ENCODE measurements at places on chromosomes 5 and 9. TPM values are rescaled to one million over a fixed set of nuclear protein-coding genes. Genes with fewer than 3 reads are reported as not detected.

Gene JMY
- 2.5 TPM for polyA plus RNA-seq

Gene SHB
- polyA plus RNA-seq = 4.4 TPM

Gene PPP1R2B
- 0.03 TPM for polyA plus RNA-seq

Gene BTNL3
- 0.09 TPM for polyA plus RNA-seq

Gene FOXD4L4
- polyA plus RNA-seq = 0.02 TPM

Gene CCDC112
- 3.7 TPM for polyA plus RNA-seq

Gene SAXO1
- 0.02 TPM for polyA plus RNA-seq

Gene FAM151B
- 0.35 TPM for polyA plus RNA-seq

Gene IRX4
- polyA plus RNA-seq = not detected

Gene FABP6
- polyA plus RNA-seq = not detected

- no peak for DNase-seq
Observed at GRCh38 chr5:138179277-138179857, 455 bp downstream of the KIF20A start.

DNA sequence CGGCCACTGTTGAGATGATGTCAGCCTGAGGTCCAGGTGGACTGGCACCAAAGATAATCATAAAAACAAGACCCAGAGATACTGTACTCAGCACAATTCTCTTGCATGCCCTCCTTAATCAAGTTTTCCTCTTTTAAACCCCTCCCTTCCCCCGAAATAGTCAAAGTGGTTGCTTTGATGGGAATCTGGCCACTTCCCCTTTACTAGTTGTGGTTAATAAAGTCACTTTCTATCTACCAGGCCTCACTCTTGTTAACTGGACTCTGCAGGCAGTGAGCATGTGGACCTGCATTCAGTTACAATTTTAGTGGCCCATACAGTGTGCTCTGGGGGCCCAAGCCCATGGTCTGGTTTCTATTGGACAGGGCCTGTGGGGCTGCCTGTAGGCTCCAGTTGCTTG, 17.5 kb downstream of the FBP2 start:
- DNase-seq = no peak

- DNase-seq = no peak
Observed at GRCh38 chr9:16637911-16638310, 232.6 kb downstream of the BNC2 start.

DNA sequence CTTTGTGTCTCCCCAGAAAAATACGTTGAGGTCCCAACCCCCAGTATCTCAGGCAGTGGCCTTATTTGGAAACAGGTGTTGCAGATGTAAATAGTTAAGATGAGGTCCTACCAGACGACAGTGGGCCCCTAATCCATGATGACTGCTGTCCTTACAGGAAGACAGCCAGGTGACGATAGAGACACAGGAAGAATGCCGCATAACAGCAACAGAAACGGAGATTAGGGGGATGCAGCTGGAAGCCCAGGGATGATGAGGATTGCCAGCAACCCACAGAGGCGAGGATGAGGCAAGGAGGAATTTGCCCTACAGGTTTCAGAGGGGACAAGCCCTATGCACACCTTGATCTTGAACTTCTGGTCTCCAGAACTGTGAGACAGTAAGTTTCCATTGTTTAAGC, 46.5 kb downstream of the ROPN1L start:
- no peak for DNase-seq

GRCh38 chr9:18067548-18068120, 406.3 kb upstream of the ADAMTSL1 start:
- DNase-seq = no peak

DNA sequence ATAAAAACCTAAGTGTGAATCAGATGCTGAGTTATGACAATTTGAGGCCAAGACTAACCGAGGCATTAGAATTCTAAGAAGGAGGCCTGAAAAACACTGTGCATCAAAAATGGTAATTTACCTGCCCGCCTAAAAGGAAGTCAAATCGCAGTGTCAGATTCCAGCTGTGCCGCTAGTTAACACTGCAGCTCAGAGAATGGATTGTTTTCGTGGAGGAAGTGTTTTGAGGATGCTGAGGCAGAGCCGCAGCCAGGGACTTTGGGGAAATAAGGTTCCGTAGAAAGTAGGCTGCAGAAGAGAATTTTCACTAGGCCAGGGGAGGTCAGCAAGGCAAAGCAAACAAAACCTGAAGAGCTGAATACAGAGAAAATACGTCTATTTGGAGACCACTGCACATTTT, 226.4 kb upstream of the ISL1 start:
- DNase-seq = no peak

DNA sequence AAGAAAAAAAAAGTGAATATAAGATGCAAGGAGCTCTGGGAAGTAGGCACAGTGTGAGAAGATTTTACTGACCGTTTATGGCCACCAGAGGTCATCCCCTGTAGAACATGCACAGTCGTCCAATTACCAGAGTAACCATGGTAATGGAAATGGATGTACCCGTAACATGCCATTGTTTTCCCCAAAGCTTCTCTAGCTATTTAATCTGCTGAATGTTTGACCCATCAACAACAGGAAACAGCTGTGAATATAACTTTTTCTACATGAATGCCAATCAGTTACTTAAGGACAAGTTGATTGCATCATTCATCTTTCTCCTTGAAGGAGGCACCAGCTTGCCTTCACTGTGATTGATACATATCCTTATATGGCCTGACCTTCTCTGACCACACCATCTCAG, 1967.0 kb upstream of the CDH9 start:
- no peak for DNase-seq

DNA sequence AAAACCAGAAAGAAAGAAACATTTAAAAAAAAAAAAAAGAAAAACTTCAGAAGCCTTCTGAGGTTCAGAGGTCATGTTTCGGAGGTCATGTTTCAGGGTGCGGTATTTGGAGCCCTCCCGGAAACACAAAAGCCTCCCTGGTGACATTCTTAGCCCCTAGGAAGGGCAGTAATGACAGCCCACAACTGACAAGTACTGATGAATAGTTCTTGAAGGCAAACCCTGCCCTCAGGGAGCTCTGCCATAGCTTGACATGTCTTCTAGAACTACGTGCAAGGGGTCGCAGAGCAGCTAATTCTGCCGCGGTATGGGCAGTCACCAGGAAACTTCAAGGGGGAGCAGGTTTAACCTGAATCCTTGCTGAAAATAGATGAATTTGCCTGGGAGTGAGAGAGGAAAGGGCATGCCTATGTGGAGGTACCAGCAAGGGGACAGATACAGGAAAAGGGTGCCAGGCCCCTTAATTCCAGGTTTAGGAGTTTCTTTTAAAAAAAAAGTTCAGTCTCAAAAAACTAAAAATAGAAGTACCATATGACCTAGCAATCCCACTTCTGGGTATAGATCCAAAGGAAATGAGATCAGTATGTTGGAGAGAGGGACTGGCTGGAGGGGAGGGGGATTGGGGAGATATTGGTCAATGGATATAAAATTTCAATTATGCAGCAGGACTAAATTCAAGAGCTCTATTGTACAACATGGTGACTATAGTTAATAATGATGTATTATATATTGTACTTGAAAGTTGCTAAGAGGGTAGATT, 98.4 kb downstream of the C9orf152 start:
- DNase-seq = no peak

- DNase-seq = no peak
Observed at GRCh38 chr5:29935371-29935770, 1258.1 kb upstream of the CDH6 start.

- peak; percentile 70 for DNase-seq
Observed at GRCh38 chr5:540906-541538, 16.8 kb upstream of the SLC9A3 start.

GRCh38 chr9:35350827-35351549, 138.9 kb upstream of the RUSC2 start:
- no peak for DNase-seq

DNA sequence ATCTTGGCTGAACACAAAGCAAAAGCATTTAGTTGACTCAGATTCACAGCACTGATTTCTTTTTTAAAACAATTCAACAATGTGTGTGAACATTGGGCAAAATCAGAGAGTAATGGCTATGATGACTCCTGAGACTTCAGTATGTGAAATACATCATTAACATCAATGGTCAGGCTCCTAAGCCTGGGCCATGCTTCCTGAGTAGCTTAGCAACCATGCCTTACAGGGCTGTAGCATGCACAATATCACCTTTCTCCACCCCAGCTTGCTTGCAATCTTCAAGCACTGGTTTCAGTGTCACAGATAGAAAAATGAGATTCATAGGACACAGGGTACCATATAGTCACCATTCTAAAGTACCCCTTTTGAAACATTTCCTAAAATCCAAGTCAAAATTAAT, 41.3 kb downstream of the MACROH2A1 start:
- no peak for DNase-seq

GRCh38 chr9:108039012-108039411, 549.4 kb upstream of the KLF4 start:
- DNase-seq = no peak

DNA sequence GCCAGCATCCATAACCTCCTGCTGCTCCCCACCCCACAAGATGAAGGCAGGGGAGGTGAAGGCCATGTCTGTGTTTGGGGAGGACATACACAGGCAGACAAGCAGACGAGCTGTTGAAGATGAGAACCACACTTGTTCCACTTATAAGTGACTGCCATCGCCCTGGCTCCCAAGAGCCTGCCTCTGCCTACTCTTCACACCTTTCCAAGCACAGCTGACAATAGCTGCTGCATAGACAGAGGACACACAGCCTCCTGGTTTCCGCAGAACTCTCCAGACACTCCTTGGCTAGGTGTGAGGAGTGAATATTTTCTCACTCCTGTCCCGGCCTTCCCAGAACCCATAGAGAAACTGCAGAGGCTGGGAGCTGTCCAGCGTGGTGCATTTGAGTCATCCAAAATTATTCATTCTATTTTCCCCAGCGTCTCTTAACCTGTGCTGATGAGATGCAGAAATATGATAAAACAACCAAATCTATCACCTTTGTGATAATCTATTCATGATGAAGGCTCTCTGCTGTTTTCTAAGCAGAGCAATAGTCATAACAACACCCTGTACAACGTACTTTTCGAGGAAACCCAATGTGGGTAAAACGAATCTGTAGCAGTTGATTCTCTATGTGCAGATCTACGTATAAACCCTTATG, 24.7 kb downstream of the KLF9 start:
- no peak for DNase-seq

- DNase-seq = no peak
Observed at GRCh38 chr9:5445886-5446285, 4.5 kb upstream of the CD274 start.

DNA sequence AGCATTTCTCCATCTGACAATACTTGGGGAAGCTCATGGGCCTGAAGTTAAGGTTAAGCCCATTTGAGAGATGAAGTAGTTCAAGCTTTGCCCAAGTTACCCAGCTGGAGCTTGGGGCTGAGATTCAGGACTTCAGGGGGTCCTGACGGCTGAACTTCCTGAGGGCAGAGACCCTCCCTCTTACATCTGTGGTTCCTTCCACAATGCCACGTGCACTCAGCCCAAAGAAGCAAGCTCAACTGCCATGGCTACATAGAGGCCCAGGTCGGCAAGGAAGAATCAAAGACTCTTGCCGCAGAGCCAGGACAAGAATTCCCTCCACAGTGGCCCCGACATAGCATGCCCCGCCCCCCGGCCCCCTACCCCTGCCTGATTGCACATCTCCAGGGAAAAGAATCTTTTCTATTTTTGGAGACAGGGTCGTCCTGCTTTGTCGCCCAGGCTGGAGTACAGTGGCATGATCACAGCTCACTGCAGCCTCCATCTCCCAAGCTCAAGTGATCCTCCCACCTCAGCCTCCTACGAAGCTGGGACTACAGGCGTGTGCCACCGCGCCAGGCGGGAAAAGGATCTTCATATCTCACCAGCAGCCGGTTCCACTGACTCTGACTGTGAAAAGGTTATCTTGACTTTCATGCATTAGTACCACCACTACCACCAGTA, 9.2 kb downstream of the PHF19 start:
- peak; percentile 80 for DNase-seq

DNA sequence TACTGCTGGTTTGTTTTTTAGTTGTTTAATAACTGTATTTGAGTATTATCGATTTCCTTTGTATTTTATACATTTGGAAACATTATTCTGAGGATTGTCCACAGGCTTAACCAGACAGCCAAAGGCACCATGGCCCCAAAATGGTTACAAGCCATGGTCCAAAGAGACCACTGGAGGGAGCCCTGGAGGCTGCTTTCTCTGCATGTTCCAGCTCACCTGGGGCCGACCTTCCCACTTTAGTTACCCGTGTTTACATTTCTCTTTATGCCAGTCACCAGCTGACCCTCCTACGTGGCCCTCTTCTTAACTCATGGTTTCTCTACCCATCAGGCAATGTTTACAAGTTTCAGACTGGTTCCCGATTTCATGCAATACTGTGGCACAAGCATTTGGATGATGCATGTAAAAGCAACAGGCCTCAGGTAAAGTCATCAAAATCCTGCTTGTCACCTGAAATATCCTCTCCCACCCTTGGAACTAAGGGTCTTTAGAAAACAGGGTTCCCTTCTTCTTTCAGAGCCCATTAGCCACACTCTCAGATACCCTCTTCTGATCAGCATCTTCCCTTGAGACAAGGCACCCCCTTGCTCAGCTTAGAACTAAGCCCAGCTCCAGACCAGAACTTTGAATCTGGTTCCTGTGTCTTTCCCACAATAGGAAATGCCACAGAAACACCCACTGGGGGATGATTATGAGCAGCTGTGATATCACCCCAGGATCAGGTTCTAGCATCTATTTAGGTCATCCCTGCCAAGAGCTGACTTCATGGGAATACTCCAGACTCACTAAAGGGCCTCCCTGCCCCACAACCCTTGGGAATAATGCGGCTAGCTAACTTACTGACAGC, 49.9 kb upstream of the GARNL3 start:
- peak; percentile 81 for DNase-seq

- DNase-seq = no peak
Observed at GRCh38 chr5:14146725-14147124, 3.6 kb downstream of the TRIO start.

- no peak for DNase-seq
Observed at GRCh38 chr5:109485030-109485429, 75.3 kb upstream of the PJA2 start.

DNA sequence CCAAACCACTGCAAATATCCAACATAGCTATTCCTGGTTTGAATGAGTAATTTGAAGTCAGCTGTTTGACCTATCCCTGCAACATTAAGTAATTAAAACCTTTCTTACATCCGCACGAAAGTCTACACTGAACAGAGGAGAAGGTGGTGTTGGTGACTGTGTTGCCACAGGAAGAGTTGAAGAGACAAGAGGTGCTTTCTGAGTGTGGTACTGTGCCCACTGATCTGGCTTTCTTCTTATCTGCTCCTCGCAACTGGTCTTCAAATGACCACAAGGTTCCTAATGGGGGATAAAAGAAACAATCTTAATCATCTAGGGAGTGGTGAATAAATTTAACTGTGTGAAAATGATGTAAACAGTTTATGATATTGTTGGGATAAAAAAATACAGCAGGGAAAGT, 29.4 kb upstream of the PDCL start:
- no peak for DNase-seq

- peak; percentile 84 for DNase-seq
Observed at GRCh38 chr5:157915638-157916037, 56.7 kb upstream of the CLINT1 start.

DNA sequence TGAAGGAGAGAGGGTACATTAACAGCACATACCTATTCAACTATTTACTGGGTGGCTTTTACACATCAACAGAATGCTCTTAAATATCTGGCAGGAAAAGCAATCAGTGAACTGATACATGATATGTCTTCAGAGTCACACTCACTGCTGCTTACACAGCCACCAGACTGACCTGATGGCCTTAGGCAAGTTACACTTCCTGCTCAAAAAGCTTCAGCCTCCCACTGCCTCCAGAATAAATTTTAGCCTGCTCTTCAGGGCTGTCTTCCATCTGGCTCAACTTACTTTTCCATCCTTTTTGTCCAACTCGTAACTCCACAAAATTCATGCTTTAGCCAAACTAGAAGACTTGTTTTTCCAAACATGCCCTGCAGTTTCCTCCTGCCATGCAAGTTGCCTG, 10.7 kb downstream of the LOX start:
- no peak for DNase-seq

- no peak for DNase-seq
Observed at GRCh38 chr9:124480621-124480981, 26.6 kb downstream of the NR5A1 start.
